A673 (cell line): ENCODE measurements at places on chromosomes 3 and 15. TPM values are rescaled to one million over a fixed set of nuclear protein-coding genes. Genes with fewer than 3 reads are reported as not detected.

SEMA3B gene
- total RNA-seq = 0.43 and 2.0 TPM in 2 replicates

ACP3 gene
- total RNA-seq = 13.9 and 14.6 TPM in 2 replicates

SKOR1 gene
- total RNA-seq = 0.21 and 0.37 TPM in 2 replicates

SUCNR1 gene
- 0.35 and 0.41 TPM in 2 replicates for total RNA-seq

PARP15 gene
- total RNA-seq = not detected in 2 replicates

INAFM2 gene
- total RNA-seq = 14.5 and 15.6 TPM in 2 replicates

GOLGA8T gene
- total RNA-seq = not detected in 2 replicates

CPNE9 gene
- total RNA-seq = not detected in 2 replicates

MTHFS gene
- total RNA-seq = 8.7 and 9.4 TPM in 2 replicates

DNA sequence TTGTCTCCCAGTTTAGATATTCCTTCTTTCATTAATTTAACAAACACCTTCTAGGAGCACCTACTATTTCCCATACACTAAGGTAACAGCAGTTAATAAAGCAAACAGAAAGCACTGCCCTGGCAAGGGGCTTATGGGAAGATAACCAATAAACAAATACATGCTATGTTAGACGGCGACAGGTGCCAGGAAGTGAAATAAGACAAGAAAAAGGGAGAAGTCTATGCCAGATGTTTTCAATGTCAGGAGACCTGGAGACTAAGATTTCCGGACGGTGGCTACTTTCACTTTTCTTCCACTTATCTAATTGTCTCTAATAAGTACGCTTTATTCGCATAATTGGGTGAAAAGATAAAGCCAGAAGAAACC is 32.5 kb upstream of the ZNF445 start:
- no peak for DNase-seq

DNA sequence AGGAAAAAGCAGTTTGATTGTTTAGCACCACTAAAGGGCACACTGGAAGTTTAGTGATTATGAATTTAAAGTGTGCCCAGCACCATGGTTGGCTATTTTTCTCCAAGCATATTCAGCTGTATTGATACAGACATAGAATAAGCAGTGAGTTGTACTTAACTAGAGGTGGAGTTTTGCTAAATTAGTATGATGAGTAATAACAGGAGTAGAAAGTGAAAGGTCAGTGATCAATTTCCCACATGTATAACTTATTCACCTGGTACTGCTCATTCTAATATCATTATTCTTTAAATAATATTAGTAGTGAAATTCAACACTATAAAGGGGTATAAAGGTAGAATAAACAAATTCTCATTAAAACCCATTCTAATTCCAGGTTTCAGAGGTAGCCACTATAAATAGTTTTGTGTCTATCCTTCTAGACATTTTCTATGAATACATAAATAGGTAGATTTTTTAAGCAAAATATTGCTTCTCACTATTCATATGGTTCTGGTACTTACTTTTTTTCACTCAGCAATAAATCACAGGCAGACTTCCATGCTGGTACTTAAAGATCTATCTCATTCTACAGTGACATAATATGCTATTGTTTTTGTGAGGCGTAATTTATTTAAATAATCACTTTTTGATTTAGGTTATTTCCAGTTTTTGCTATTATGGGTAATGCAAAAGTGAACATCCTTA is 732.9 kb downstream of the VGLL3 start:
- no peak for DNase-seq

DNA sequence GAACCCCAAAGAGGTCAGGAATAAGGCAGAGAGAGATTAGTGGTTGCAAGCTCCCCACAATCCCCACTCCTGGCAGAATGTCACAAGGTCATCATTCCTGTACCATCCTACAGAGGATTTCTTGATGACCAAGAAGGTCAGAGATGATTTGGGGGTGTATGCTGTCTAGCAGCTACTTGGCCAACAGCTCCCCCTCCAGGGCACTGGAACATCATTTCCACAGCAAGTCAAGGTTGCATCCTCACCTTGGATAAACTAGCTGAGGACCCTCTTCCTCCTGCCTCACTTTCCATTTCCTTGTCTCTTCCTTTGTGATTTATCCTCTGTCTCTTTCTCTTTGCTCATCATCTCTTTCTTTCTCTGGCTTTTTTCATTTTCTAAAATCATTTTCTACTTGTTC is 106.3 kb downstream of the PROS1 start:
- DNase-seq = no peak

- DNase-seq = no peak
Measured at GRCh38 chr15:87724330-87724729, 532.2 kb downstream of the NTRK3 start.

DNA sequence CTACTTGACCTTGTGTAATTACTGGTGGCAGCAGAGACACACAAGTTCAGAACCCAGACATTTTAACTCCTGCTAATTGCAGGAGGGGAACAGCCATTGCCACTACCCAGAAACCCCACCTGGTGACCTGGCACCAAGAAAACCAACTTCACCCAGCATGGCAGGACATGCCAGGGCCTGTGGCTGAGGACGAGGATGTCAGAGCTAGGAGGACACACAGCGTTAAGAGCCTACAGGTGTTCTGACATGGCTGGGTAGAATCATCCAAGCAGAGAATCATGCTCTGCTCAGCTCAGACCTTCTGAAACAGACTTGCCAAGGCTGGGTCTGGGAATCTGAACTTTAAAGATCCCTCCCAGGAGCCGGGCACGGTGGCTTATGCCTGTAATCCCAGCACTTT is 11.7 kb upstream of the SPATA12 start:
- DNase-seq = no peak

DNA sequence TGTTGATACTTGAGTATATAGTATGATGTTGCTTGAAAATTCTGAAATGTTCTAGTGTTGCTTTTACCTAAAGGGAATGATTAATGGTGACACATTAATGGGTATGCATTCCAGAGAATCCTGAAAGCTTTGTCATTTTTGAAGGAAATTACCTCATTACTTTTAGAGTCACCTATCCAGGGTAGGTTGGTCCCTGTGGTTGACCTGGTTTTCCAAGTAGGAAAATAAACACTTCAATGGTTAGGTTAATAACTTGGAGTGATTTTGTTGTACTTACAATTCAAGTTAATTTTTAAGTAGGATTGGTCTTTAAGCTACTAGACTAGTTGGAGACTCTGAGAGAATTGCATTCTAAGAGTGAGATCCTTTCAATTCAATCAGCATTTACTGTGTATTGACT is 31.0 kb downstream of the MITF start:
- no peak for DNase-seq

DNA sequence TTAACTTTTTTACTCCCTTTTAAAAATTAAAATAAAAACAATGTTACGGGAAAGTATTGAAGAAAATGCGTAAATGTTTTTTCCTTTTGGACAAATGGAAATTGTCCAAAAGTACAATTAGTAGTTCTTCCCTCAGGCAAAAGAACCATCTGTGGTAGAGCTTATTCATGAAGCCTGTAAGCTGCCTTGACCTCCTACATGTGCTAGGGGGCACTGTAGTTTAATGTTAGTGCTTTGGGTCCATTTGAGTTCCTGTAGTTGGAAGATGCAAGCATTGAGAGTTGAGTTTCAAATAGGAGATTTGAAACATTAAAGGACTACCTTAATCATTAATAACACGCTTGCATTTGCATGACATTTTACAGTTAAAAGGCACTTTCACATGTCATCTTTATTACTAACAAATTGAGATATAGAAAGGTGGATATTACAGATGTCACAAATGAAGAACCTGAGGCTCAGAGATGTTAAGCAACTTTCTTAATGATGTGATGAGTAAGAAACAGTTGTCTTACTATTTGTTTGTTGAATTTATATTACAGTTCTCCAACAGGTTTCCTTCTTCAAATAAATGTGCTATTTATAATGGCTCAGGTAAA is 1.8 kb upstream of the ZNF385D start:
- DNase-seq = peak; percentile 15

GRCh38 chr15:94042180-94042928 is 189.0 kb upstream of the MCTP2 start:
- DNase-seq = no peak

GRCh38 chr3:46615050-46615775 is 2.9 kb downstream of the FAM240A start:
- DNase-seq = no peak

GRCh38 chr3:187709155-187709554 is 6.8 kb upstream of the RTP2 start:
- DNase-seq = no peak

DNA sequence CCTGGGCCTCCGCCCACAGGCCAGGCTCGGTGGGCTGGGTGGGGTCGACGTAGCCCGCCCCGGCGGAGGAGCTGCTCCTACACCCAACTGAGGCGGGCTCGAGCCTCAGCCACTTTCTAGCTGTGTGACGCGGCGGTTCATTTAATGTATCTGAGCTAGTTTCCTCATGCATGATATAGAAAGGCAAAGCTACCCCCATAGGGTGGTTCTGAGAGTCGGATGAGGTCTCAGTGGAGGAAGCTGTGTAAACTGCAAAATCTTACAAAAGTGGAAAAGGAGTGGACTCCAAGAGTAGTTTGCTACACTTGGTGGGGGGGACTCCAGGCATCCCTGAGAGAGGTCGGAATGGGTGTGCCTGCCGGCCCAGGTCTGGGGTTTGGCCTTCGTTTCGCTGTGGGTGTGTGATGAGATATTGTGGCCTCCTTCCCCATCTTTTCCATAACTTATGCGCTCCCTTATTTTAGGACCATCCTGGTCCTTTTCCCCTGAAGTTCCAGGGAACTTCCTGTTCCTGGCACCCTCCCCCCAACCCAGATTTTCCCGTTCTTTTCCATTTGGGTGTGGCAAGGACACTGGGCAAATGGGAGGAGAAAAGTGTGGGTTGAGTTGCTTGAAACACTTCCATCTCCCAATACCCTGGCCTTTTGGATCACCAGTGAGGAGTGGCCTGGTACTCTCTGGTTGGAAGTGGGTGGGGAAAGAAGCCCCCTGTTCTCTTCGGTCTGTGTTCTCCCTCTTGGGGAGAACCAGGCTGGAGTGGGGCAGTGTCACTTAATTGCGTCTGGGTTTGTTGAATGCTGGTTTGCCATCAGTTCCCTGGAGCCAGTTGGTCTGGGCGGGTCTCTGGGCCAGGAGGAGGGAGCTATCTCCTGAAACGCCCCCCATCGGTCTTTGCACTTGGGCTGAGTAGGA is 1.1 kb downstream of the PDIA5 start:
- peak; percentile 34 for DNase-seq
